ENCODE measurements at places on chromosomes 11 and 22.
A peak's percentile ranks its signal among the peaks of the same experiment; 100 is the strongest.

- DNase-seq: no peak
Measured at GRCh38 chr11:132358573-132358953, 988.1 kb downstream of the NTM start.

DNA sequence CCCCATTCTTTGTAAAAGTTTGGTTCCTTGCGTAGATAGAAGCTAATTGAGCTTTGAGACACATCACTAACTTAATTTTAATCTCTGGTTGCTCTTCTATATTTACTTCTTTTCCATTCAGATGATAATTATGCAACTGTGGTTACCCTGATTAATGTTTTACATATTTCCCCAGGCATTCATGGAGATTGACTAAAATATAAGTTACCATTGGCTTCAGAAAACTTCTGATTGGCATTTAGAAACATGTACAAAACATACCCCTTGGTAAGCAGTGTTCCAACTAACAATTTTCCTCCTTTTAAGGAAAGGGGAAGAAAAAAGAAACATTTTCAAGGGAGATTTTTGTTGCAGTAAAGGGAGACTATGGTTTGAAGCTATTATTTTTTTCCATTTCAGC, 43.9 kb downstream of the FAT3 start:
- DNase-seq: no peak

GRCh38 chr22:28904211-28904896, 21.0 kb downstream of the ZNRF3 start:
- DNase-seq: peak; percentile 26

GRCh38 chr11:95147364-95147905, 57.8 kb downstream of the ENDOD1 start:
- peak; percentile 88 for DNase-seq

GRCh38 chr11:100563541-100564280, 123.4 kb upstream of the ARHGAP42 start:
- DNase-seq: peak; percentile 41
